NCI-H1417 treated with DMSO at 0.1 percent for 48 hours (cell line): ENCODE measurements at places on chromosomes 3 and 15.

DNA sequence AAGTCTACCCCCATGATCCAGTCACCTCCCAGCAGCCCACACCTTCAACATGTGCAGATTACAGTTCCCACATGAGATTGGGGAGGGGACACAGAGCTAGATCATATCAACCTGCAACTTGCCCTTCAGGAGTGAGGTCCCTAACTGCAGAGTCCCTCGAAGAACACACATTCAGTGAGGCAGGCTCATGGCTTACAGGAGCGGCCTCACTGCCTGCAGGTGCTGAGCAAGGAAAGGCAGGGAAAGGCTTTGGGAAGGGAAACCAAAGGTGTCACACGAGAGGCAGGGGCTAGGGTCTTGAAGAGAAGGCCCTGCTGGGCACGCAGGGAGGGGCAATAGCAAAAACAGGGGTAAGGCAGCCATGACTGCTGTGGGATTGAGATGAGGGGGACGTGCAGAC lies 182.4 kb upstream of the CHRNA7 start:
- no peak for DNase-seq

DNA sequence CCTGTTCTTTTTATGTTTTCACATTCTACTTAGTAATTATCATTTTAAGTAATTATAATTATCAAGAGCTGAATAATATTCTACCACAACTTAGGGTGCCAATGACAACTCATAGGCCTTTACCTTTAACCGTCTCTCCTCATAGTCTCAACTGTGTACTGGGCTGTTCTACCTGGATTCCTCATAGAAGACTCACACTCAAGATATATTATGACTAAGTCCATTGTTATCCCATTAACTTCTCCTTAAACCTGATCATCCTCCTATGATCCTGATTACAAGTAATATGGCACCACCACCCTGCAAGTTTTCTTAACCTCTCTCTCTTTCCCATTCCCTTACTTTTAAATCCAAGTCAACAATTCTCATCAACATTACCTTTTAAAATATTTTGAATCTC lies 285.9 kb upstream of the VEPH1 start:
- DNase-seq = no peak

DNA sequence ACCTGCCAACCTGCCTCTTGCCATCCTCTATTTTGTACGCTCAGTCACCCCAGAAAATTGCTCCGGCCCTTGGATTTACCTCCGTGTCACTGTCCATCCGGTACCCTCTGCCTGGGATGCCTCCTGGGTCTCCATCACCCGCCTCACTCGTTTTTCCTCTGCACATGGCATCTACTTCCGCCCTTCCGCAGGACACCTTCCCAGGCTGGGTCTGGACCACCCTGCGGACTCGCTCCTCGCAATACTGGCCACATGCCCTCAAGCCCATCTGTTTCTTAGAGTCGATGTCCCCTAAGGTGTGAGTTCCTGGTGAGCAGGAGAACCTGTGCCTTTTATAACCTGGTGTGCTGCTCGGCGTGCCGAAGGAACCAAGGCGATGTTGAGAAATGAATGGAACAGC lies 58.5 kb downstream of the APBA2 start:
- DNase-seq = no peak

DNA sequence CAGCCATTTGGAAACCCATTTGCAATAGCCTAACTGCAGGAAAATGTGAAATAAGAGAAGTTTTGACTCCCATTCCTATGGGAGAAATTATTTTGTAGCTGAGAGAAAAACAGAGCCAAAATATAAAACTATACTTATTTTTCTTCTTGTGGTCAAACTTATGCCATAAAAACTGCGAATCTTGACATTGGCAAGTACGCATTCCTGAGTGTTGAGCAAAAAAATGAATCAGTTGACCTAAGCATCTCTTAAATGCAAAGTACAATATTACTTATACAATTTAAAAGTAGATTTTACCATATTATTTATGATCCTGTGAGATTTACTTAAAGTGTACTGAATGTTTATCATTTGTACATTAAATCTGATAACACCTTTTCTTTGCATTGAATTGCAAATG lies 50.1 kb upstream of the CMC1 start:
- DNase-seq = no peak

DNA sequence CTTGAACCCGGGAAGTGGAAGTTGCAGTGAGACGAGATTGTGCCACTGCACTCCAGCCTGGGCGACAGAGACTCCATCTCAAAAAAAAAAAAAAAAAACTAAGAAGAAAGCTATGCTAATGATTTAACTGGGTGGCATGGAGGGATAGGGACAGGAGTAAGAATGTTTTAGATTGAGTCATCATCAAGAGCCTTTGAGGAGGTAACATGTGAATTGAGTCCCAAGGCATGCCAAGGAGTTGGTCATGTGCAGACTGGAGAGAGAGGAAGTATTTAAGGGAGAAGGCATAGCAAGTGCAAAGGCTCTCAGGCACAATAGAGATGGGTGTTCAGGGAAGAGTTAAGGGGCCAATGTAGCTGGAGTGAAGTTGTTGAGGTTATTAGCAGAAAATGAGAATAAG lies 9.1 kb downstream of the BNC1 start:
- no peak for DNase-seq

GRCh38 chr3:77171026-77171425 lies 131.1 kb downstream of the ROBO2 start:
- DNase-seq = no peak

DNA sequence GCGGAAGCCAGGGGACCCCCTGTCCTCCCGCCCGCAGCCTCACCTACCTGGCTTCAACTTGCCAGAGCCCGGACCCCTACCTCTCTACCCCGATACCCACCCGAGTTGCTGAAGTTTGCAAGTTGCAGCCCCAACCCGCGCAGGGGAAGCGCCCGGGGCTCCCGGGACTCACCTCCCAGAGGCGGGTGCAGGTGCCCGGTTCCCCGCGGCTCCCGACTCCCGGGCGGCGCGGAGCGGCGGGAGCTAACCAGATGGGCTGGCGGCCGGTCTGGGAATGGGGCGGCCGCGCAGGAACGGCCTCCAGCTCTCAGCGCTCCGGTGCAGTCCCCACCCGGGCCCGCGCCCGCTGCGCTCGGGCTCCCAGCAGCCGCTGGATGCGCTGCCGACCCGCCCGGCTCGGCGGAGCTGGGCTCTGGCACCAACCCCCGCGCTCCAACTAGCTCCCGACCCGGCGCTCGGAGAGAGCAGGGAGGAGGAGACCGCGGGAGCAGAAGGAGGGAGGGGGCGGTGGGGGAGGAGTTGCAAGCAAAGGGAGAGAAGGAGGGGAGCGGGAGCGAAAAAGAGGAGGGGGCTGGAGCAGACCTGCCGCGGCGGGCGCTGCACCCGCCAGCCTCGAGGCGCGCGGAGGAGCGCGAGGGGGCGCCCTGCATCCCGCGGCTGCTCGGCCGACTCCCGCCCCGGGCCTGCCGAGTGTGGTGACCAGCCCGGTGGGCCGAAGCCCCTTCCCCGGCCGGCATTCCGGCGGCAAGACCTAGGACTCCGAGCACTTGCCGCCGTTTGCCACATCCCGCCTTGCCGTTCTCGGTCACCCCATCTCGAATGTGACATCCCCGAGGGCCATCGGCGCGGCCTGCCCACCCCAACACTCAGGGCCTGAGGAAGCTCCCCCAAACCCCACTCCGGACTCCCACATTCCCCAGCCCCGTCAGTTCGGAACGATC lies at the start of gene SEMA5B:
SEMA5B (minus strand) TSS at position 472 of the 941 bp plus-strand sequence. CDS start 66,500 bp downstream, outside the sequence.
- DNase-seq = no peak

- DNase-seq = no peak
These were observed 9.6 kb upstream of the ATP13A3 start for GRCh38 chr3:194496217-194496919.

DNA sequence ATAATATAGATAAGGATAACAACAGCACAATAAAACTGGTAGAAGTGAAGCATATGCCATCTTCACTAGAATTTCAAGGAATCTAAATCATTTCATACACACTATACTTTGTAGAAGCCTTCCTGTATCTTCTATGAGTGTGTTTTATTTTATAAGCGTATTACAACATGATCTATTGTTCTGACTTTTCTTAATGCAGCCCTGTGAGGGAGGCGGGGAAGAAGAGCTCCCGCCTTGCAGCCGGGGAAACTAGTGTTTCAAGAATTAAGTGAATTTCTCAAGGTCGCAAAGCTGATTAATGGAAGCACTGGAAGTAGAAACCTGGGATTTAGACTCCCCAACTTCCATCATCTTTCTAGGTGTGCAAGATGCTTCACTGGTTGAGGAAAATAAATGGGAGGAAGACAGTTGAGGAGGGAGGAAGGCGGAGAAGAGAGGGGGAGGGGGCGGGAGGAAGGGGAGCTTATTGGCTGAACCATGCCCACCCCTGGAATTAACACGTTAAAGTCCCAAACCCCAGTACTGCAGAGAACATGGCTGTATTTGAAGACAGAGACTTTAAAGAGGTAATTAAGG lies 32.9 kb downstream of the VGLL4 start:
- no peak for DNase-seq

DNA sequence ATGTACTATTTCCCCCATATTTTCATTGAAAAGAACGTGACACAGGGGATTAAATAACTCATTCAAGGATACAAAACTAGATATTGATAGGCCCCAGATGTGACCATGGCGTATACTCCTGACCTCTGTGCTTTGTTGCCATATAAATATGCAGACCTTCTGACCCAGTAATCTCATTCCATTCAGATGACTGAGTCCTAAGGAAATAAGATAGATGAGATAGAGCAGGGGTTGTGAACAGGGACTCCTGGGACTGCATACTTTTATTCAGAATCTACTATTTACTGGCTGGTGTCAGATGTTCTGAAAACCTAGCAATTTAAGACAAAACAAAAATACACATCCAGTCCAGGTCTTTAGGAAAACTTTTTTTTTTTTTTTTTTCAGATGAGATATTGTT lies 139.2 kb upstream of the MANF start:
- DNase-seq = no peak

DNA sequence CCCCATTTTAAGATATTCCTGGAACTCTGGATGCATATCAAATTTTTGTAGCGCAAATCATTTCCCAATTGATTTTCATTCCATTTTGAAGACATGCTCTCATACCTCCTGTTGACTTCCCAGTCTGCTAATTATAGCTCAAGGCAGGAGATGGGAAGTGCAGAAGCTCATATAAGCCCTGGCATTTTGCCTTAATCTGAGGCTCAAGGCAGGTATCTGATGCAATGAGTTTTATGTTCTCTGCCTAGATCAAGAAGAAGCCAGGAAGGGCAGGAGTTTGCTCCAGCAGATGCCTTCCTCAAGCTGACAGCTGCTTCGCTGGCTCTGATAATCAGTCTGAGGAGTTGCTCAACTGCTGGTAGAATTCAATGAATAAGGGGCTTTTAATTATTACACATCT lies 65.6 kb upstream of the NEDD4 start:
- DNase-seq = no peak

DNA sequence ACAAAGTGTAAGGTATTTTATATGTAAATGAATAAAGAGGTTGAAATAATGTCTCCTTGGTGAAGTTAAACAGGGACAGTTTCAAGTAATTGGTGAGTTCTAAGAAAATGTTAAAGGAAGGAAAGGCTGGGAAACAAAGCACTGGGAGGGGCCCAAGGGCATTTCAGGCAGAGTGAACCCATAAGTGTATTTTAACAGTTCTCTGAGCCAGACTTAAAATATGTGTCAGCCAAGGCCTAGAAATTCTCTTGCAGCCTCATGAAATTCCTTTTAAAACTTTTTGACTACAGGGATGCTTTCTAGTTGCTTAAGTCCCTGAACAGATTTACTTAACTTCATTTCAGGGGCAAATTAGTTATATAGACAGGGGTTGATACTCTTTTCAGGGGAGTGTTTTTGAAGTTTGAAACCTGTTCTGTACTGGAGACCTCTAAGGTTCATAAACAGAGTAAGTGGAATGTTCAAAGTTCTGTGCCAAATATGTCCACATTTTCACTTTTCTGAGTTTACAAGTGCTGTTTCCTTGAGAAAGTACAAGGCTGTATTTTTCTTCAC lies 77.6 kb downstream of the GALK2 start:
- no peak for DNase-seq

GRCh38 chr15:31236184-31237042 lies 90.2 kb upstream of the KLF13 start:
- DNase-seq = no peak

DNA sequence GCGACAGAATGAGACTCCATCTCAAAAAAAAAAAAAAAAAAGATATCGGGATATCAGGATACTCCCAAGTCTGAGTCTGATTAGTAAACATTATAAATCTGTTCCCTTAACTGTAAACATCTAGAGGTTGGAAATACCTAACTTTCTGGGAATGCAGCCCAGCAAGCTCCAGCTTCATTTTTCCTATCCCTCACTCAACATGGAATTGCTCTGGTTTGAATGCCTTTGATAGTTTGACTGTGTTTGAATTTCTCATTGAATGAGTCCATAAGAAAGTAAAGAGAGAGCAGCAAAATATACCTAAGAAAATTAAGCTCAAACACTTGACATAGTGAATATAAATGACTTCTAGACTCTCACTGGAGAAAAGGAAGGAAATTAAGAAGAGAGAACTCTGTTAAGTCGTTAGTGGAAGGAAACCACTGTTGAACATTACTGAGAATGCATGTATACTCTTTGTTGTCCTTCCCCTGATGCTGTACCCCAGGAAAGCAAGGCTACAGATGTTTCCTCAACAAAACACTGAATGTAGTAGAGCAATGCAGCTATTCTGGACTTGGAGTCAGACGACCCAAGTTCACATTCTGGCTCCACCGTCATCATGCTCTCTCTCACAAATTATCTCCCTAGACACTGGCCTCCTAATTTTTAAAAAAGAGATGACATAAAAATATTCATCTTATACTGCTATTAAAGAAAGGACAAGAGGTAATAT lies 62.4 kb downstream of the CD200 start:
- no peak for DNase-seq

DNA sequence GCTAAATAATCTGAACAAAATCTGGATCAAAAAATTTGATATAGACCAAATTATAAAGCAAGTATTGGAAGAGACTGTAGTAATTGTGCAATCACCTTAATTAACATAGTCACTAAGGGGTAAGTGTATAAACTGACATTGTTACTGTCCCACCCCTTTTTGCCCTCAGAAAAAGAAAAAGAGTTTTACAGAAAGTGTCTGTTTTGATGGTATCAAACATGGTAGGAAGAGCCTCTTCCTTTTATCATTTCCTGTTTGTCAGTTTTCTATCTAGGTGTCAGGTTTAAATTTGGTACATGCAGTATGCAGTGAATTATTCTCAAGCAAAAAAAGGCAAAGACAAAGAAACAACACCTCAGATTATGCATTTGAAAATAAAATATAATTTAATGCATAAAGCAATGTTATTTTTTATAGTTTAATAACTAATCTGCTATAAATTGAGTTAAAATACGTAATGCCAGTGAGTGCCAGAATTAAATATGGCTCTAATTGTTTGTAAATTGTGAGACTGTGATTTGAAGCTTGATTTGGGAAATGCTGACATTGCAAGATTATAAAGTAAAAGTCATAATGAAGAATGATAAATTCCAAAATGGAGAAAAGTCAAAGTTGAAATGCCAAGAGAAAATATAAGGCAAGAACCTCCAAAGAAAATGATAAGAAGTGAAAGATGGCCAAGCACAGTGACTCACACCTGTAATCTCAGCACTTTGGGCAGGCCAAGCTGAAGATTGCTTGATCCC lies 30.3 kb upstream of the CMC1 start:
- DNase-seq = no peak

GRCh38 chr3:194449913-194450312 lies 36.9 kb downstream of the ATP13A3 start:
- no peak for DNase-seq

- no peak for DNase-seq
These were observed 796.4 kb upstream of the ARPP21 start for GRCh38 chr3:34842706-34843480.

- DNase-seq = no peak
These were observed 28.3 kb downstream of the RETNLB start for GRCh38 chr3:108728934-108729333.
